ENCODE measurements at places on chromosomes 5 and 9.

DNA sequence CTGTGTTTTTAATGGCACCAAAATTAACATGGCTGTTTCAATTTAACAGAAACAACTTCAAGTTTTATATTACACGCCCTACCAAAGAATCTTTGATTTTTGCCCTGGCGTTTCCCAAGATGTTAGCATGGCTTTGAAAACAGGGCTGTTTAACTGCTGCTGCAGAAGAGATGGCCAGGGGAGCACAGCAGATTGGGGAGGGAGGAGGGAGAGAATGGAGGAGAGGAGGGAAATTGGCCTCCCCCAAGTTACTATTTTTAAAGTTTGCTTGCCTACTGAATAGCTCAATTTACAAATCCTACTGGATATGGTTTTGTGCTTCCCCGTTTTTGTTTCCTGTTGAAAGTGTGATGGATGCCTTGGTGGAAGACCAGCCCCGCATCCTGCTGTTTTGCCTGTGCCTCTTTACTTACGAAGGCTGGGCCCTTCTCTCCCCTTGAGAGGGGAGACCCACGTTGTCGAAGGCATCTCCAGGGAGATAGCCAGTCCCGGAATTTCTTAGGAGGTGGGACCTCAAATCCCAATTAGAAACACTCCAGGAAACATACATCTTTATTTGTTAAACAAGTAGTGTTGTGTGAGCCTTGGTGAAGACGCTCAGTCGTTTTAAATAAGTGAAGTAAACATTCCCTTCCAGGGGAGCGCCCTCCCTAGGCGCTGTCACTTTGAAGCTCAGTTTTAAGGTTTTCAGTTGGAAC, 98.6 kb downstream of the AOPEP start:
- H3K4me1 ChIP-seq: peaks cover 3% of the 10 kb centered on the region
- no peak overlapping the region for H3K27ac ChIP-seq
- no peaks in the 10 kb centered on the region for H3K27me3 ChIP-seq
- DNase-seq: no peak
- H3K4me3 ChIP-seq: no peak overlapping the region

DNA sequence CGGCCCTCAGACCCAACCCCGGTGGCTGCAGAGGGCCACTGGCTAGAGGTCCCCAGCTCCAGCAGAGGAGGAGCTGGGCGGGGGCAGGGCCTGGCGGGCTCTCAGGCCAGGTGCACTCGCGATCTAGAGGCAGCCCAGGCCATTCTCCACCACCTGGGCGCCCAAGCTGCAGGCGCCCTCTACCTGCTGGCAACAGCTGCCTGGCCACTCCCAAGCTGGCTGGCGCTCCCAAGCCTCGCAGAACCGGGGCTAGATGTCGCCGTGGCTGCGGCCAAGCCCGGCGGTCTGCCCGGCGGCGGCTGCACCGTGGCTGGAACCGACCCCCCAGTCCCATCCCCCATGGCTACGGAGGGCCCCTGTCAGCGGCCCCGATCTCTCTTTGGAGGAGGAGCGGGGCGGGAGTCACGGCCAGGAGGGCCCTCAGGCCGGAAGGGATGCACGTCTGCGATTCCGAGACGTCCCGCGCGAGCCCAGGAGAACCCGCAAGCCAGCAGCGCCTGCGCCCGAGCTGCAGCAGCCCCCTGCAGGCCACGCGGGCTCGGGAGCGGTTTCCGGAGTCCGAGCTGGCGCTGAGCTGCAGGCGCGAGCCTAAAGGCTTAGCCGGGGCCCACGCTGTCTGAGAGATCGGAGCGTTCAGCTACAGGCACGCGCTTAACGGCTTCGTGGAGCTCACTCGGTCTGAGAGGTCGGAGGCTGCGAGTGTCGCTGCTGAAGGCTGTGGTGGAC, 44.3 kb upstream of the BICD2 start:
- H3K4me3 ChIP-seq: peak overlapping the region; percentile 16
- no peak overlapping the region for H3K27ac ChIP-seq
- H3K4me1 ChIP-seq: no peaks in the 10 kb centered on the region

DNA sequence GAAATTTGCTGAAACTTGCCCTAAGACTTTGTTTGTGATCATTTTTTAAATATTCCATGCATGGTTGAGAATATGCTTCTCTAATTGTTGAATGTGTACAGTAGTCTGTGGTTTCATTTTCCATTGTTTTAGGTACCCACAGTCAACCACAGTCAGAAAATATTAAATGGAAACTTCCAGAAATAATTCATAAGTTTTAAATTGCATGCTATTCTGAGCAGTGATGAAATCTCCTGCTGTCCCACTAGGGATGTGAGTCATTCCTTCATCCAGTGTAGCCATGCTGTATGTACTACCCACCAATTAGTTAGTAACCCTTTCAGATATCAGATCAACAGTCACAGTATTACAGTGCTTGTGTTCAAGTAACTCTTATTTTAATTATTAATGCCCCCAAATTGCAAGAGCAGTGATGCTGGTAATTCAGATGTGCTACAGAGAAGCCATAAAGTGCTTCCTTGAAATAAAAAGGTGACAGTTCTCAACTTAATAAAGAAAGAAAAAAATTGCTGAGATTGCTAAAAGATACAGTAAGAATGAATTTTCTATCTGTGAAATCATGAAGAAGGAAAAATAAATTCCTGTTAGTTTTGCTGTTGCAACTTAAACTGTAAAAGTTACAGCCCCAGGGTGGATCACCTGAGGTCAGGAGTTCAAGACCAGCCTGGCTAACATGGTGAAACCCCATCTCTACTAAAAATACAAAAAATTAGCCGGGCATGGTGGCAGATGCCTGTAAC, 79.9 kb upstream of the FBXL17 start:
- H3K27ac ChIP-seq: no peak overlapping the region
- H3K4me3 ChIP-seq: no peak overlapping the region
- no peaks in the 10 kb centered on the region for H3K36me3 ChIP-seq
- H3K27me3 ChIP-seq: no peaks in the 10 kb centered on the region

DNA sequence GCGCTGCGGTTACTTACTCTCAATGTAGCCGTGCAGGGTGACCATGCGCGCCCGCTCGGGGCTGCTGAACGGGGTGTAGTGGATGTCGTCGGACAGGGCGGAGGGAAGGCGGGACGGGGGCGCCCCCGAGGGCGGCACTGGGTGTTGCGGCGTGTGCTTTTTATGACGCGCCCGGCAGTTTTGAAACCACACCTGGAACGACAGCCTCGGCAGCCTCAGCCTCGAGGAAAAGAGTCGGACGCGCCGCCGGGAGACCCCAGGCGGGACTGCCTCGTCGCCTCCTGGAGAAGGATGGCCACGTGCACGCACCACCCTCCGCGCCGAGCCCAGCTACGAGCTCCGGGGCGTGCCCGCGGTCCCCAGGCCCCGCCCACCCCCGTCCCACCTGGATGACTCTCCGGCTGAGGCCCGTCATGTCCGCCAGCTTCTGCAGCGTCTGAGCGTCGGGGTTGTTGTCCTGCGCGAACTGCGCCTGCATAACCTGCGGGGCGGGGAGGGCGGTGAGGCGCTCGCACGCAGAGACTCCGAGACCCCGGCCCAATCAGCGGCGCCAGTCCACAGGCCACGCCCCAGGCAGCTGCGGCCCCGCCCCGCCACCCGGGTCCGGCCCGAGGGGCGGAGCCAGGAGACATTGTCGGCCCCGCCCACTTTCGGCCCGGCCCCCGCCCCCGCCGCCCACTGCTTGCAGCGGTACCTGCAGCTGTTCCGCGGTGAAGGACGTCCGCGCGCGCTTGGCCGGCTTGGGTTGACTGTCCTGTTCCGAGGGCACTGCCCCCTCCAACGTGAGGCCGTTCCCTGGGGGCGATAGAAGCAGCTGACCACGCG, 15.0 kb downstream of the LHX6 start:
- no peak overlapping the region for H3K27ac ChIP-seq
- H3K36me3 ChIP-seq: no peaks in the 10 kb centered on the region
- H3K27me3 ChIP-seq: no peaks in the 10 kb centered on the region
- no peaks in the 10 kb centered on the region for H3K4me1 ChIP-seq

DNA sequence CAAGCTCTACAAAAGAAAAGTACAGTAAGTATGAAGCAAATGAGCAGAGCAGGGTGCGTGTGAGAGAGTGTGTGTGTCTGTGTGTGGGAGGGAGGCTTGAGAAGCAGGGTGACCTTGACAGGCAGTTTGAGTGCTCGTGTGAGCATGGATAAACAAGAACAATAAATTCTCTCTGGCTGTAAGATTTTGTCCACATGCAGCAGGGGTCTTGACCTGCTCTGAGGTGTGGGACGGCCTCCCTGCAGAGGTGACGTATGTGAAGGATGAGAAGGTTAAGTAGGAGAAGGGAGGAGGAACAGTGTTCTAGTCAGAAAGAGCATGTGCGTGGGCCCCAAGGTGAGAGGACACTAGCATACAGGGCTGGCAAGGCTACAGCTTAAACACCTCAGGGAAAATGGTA, 49.0 kb downstream of the SPTLC1 start:
- H3K27me3 ChIP-seq: no peaks in the 10 kb centered on the region
- no peaks in the 10 kb centered on the region for H3K36me3 ChIP-seq
- DNase-seq: no peak
- H3K4me1 ChIP-seq: no peaks in the 10 kb centered on the region

GRCh38 chr5:179624841-179625271, 1.4 kb upstream of the HNRNPH1 start:
- H3K27ac ChIP-seq: peak overlapping the region; percentile 98
- no peaks in the 10 kb centered on the region for H3K27me3 ChIP-seq
- H3K4me1 ChIP-seq: peaks cover 16% of the 10 kb centered on the region
- no peak for DNase-seq
- peak overlapping the region; percentile 65 for H3K4me3 ChIP-seq
- H3K36me3 ChIP-seq: peaks cover 28% of the 10 kb centered on the region

DNA sequence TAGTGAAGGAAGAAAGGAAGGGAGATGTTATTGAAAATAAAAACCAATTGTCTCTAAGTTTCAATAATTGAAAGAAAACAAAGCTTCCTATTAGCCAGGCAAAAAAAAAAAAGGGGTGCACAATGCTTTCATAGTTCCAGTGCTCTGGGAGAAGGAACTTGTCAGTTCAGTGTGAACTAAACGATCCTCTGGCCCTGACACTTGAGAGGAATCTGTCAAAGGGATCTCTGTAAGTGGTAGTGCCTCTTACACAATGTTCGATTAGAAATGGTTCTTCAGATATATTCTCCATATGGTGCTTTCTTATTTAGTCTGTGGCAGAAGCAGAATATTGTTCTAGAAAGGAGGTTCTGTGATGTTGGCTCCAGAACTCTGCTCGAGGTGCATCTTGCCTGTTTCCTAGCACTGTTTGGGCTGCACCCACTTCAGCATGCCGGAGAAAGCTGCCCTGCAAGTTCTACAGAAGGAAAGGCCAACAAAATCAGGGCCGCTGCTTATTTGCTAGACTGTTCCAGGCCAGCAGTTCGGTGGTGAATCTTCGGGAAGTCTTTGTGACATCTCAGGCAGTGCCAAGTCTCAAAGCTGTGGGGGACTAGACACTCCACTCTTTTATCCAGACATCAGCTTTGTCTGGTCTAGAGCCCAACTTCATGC, 90.9 kb downstream of the PIK3R1 start:
- no peak for DNase-seq
- H3K36me3 ChIP-seq: no peaks in the 10 kb centered on the region
- no peaks in the 10 kb centered on the region for H3K4me1 ChIP-seq
- H3K4me3 ChIP-seq: no peak overlapping the region
- H3K27ac ChIP-seq: no peak overlapping the region

DNA sequence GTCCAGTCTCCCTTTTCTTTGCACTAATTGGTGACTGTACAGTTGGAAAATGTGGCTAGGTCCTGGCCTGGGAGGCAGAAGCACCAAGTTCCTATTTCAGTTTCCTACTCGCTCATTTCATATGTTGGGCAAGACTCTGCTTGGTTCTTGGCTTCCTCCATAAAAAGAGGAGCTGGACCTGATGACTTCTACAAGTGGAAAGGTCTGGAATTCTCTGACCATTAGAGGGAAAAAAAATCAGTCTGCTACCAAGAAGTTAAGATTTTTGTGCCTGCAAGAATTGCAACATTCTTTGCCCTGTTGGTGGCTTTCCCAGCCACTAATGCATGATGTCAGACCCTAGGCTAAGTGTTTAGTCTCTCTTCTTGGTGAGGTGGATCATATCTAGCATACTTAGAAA, 91.5 kb downstream of the WDR41 start:
- peaks cover 11% of the 10 kb centered on the region for H3K27me3 ChIP-seq
- H3K36me3 ChIP-seq: no peaks in the 10 kb centered on the region
- H3K4me1 ChIP-seq: no peaks in the 10 kb centered on the region
- no peak overlapping the region for H3K4me3 ChIP-seq

GRCh38 chr5:17801595-17801994, 167.3 kb downstream of the TAF11L14 start:
- DNase-seq: no peak
- no peak overlapping the region for H3K27ac ChIP-seq
- H3K4me1 ChIP-seq: no peaks in the 10 kb centered on the region
- H3K36me3 ChIP-seq: no peaks in the 10 kb centered on the region

DNA sequence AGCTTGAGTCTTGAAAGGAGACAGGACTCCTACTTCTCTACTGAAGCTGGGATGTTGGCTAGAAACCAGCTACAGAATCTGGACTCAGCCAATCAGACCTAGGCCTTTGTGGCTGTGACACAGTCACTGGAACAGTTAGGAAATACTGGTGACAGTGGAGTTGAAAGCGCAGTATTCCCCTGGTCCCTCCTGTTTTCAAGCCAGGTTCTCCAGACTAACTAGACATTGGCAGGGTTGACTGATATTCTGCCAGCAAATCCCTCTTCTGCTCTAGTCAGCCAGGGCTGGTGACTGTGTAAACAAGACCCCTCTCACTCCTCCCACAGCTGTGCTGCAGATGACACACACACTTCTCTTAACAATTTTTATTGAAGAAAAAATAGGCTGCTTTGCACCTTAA, 8.7 kb downstream of the SHROOM1 start:
- H3K4me1 ChIP-seq: peaks cover 14% of the 10 kb centered on the region
- no peak overlapping the region for H3K4me3 ChIP-seq
- no peaks in the 10 kb centered on the region for H3K27me3 ChIP-seq
- no peak for DNase-seq
- no peaks in the 10 kb centered on the region for H3K36me3 ChIP-seq

GRCh38 chr5:9343146-9343850, 202.6 kb downstream of the SEMA5A start:
- no peaks in the 10 kb centered on the region for H3K27me3 ChIP-seq
- no peaks in the 10 kb centered on the region for H3K36me3 ChIP-seq
- no peak for DNase-seq
- H3K27ac ChIP-seq: no peak overlapping the region
- H3K4me3 ChIP-seq: no peak overlapping the region

GRCh38 chr5:59407967-59408366, 485.6 kb downstream of the PDE4D start:
- H3K4me3 ChIP-seq: no peak overlapping the region
- no peak for DNase-seq
- no peaks in the 10 kb centered on the region for H3K4me1 ChIP-seq
- H3K27ac ChIP-seq: no peak overlapping the region

GRCh38 chr9:133505901-133506652, 18.7 kb downstream of the MYMK start:
- H3K4me1 ChIP-seq: peaks cover 31% of the 10 kb centered on the region
- no peak overlapping the region for H3K4me3 ChIP-seq
- H3K27ac ChIP-seq: peak overlapping the region; percentile 48
- DNase-seq: no peak
- no peaks in the 10 kb centered on the region for H3K27me3 ChIP-seq
- no peaks in the 10 kb centered on the region for H3K36me3 ChIP-seq

- H3K4me3 ChIP-seq: no peak overlapping the region
- DNase-seq: no peak
- no peak overlapping the region for H3K27ac ChIP-seq
- H3K36me3 ChIP-seq: no peaks in the 10 kb centered on the region
- no peaks in the 10 kb centered on the region for H3K27me3 ChIP-seq
- no peaks in the 10 kb centered on the region for H3K4me1 ChIP-seq
Measured at GRCh38 chr9:21060919-21061561, 16.7 kb downstream of the IFNB1 start.

GRCh38 chr5:143398451-143399237, 4.8 kb downstream of the NR3C1 start:
- peak overlapping the region; percentile 89 for H3K27ac ChIP-seq
- peaks cover 50% of the 10 kb centered on the region for H3K4me1 ChIP-seq
- peaks cover 8% of the 10 kb centered on the region for H3K36me3 ChIP-seq
- H3K4me3 ChIP-seq: peak overlapping the region; percentile 91

- no peak overlapping the region for H3K4me3 ChIP-seq
- no peak for DNase-seq
- H3K27me3 ChIP-seq: no peaks in the 10 kb centered on the region
Measured at GRCh38 chr9:36501727-36502126, 71.0 kb upstream of the MELK start.
